ENCODE measurements at places on chromosomes 2 and 18. TPM values are rescaled to one million over a fixed set of nuclear protein-coding genes. Genes with fewer than 3 reads are reported as not detected.

The SLC30A3 gene
- total RNA-seq = not detected

The AMMECR1L gene
- total RNA-seq = 12.4 TPM

The FNDC4 gene
- 10.7 TPM for total RNA-seq

The DQX1 gene
- total RNA-seq = not detected

The PTPN4 gene
- 15.6 TPM for total RNA-seq

The SCYGR8 gene
- not detected for total RNA-seq

The TUBB8B gene
- not detected for total RNA-seq

The TMEM18 gene
- 21.8 TPM for total RNA-seq

The FAM237A gene
- total RNA-seq = not detected

The ITGA6 gene
- 42.9 TPM for total RNA-seq

The PSMD14 gene
- total RNA-seq = 38.0 TPM

The OXER1 gene
- total RNA-seq = 1.5 TPM

The HSBP1L1 gene
- total RNA-seq = 14.0 TPM

The CHRNA1 gene
- total RNA-seq = not detected

The ERLEC1 gene
- 34.4 TPM for total RNA-seq

The GKN1 gene
- total RNA-seq = not detected

The PROKR1 gene
- total RNA-seq = not detected

The SLC14A1 gene
- 6.6 TPM for total RNA-seq

The SERPINB2 gene
- total RNA-seq = 4.0 TPM

The POTEJ gene
- total RNA-seq = not detected

The MLPH gene
- 1.8 TPM for total RNA-seq

The DNAJC27 gene
- total RNA-seq = 14.2 TPM

The GREB1 gene
- 7.9 TPM for total RNA-seq

The TCF7L1 gene
- total RNA-seq = 5.1 TPM

The MSH2 gene
- total RNA-seq = 9.7 TPM

The RNF103 gene
- total RNA-seq = 44.1 TPM

The UGT1A3 gene
- not detected for total RNA-seq

The MC4R gene
- 0.27 TPM for total RNA-seq

The SFT2D3 gene
- 12.6 TPM for total RNA-seq

The OSBPL1A gene
- total RNA-seq = 120 TPM

The CHRND gene
- not detected for total RNA-seq

The SLC4A3 gene
- 12.6 TPM for total RNA-seq

The SNRPD1 gene
- 6.8 TPM for total RNA-seq

The ZSWIM2 gene
- total RNA-seq = not detected

The IL36A gene
- not detected for total RNA-seq

The KCNG3 gene
- not detected for total RNA-seq

The PGAP1 gene
- 4.8 TPM for total RNA-seq

The SERPINB11 gene
- not detected for total RNA-seq

The NXPH2 gene
- not detected for total RNA-seq

The CCDC148 gene
- total RNA-seq = 1.6 TPM

The MTHFD2 gene
- total RNA-seq = 22.4 TPM

The EML6 gene
- total RNA-seq = 0.62 TPM

The KCNE4 gene
- total RNA-seq = 22.6 TPM

The KIF1A gene
- total RNA-seq = 2.3 TPM

The UGT1A8 gene
- not detected for total RNA-seq

The SERPINB12 gene
- not detected for total RNA-seq

The SP140 gene
- not detected for total RNA-seq

The FEV gene
- total RNA-seq = not detected

The SEPTIN10 gene
- total RNA-seq = 135 TPM

The OR6B2 gene
- total RNA-seq = not detected

The IL1B gene
- not detected for total RNA-seq

The ANKRD29 gene
- 19.3 TPM for total RNA-seq

The MRO gene
- total RNA-seq = 0.31 TPM

All from gastroesophageal sphincter (tissue), 4 donors.